Urinary bladder (tissue), 4 donors: ENCODE measurements at places on chromosomes 12 and 14.

- DNase-seq, result no peak
These were observed 179.6 kb upstream of the DIO2 start for GRCh38 chr14:80390906-80391305.

- DNase-seq, result no peak
These were observed 5.6 kb downstream of the DACT1 start for GRCh38 chr14:58643366-58643765.

DNA sequence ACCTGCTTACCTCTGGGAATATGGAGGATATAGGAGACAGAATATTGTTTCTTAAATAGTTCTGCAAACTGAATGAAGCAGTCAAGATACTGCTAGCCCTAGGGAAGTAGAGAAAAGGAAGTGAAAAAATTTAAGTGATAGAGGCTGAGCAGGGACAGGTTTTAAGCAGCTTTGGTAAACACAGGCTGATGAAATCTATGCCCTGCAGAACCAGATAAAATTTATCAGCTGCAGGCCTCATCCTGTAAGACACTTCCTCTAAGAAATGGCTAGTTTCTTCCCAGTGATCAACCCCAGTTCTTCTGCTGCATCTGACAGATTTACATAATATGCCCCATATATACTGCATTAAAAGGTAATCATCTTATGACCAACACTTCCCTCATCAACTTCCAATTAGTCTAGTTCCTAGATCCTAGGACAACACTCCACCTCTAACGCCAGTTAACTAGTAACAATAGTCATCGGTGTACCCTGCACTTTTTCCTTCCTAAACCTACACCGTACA lies 1.3 kb upstream of the ESYT1 start:
- no peak for DNase-seq

DNA sequence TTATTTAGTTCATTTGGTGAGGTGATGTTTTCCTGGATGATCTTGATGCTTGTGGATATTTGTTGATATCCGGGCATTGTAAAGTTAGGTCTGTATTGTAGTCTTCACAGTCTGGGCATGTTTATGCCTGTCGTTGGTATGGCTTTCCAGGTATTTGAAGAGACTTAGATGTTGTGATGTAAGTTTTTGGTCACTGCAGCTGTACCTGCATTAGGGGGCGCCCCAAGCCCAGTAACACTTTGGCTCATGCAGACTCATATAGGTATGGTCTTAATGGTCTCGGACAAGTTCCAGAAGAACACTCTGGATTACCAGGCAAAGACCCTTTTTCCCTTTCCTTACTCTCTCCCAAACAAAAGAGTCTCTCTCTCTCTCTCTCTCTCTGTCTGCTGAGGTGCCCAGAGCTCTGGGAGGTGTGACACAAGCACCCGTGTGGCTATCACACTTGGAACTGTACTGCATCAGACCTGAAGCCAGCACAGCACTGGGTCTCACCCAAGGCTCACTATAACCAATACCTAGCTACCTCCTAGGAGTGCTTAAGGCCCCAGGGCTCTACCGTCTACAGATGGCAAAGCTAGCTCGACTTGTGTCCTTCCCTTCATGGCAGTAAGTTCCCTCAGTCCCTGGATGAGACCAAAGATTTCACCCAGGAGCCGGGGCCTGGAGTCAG lies 425.8 kb upstream of the ATXN7L3B start:
- DNase-seq, result no peak

- DNase-seq, result peak; percentile 98
These were observed 2.8 kb upstream of the UBC start for GRCh38 chr12:124917135-124917840.

DNA sequence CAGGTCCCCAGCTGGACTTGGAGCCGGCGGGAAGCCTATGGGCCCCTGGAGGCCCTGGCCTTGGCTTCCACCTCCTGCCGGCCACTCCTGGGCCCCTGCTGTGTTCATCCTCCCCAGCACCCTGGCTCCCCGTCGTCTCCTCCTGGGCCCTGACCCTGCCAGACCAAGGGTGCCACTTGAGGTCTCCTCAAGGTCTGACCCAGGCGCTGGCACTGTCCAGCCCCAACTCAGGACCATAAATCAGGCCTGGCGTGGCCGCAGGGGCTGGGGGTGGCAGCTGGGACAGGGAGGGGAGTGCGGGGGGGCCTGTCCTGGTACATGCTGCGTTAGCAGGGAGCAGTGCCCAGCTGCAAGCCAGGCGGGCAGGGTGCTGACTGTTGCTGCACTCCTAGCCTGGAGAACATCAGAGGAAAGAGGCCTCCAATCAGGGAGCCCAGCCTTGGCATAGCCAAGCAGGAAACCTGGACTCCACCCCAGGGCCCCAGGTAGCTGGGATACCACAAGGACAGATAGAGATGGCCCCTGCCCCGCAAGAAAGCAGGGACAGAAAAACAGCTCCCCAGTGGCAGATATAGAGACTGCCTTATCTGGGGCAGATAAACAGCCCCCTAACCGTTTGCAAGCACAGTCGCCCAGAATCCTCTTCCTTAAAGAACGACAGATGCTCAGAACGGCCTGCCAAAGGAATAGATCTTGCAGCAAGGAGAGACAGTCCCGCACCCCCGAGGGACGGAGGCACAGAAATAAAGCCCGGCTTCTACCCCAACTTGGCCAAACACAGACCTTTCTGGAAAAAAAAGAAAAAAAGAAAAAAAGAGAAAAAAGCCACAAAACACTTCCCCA lies 6.5 kb upstream of the ATG101 start:
- DNase-seq, result no peak

GRCh38 chr12:57210461-57210860 lies 6.1 kb upstream of the NXPH4 start:
- DNase-seq, result no peak

DNA sequence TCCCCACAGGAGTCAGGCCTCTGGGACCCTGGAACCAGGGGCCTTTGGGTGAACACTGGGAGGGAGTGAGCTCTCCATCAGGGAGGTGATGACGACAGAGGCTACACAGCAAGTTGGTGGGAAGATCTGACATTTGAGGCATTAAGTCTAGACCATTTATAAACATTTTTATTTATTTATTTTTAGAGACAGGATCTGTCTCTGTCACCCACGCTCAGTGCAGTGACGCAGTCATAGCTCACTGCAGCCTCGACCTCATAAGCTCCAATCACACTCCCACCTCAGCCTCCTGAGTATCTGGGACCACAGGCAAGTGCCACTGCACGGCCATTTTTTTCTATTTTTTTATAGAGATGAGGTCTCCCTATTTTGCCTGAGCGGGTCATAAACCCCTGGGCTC lies 53.6 kb downstream of the TEAD4 start:
- no peak for DNase-seq

GRCh38 chr14:61894452-61895077 lies 132.3 kb downstream of the SNAPC1 start:
- no peak for DNase-seq

DNA sequence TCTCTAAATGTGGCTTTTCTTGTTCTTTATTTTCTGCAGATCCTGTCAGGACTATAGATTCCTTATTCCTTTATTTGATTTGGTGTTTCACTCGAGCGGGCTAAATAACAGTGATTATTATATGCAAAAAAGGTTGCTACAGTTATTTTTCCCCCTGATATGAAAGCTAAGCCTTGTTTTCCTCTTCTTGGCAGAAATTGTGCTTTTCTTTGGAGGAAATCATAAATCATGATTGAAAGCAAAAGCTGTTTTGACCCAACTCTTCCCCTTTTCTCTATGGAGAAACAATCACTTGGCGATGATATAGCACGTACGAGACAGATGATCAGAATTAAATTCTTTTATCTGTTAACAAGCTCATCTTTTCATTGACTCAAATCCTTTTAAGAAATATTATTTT lies 31.4 kb downstream of the PPFIBP1 start:
- no peak for DNase-seq

- DNase-seq, result no peak
These were observed 434.3 kb upstream of the TBX3 start for GRCh38 chr12:115118177-115118724.

DNA sequence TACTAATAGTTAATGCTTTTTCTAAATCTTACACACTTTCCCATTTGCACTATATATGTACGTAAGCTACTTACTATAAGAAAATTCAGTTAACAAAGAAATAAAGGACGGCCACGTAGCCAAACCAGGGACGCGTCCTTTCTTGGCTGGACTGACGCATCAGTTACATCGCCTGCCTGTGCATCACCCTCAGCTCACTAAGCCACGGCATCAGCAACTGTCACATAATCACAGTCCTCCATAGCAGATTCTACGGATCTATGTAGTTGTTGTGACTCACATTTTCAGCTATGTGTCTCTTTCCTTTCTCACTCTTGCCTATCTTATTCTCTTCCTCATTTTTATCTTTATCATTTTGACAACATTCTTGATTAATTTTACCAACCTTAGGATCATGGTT lies 38.1 kb upstream of the C12orf50 start:
- DNase-seq, result no peak

DNA sequence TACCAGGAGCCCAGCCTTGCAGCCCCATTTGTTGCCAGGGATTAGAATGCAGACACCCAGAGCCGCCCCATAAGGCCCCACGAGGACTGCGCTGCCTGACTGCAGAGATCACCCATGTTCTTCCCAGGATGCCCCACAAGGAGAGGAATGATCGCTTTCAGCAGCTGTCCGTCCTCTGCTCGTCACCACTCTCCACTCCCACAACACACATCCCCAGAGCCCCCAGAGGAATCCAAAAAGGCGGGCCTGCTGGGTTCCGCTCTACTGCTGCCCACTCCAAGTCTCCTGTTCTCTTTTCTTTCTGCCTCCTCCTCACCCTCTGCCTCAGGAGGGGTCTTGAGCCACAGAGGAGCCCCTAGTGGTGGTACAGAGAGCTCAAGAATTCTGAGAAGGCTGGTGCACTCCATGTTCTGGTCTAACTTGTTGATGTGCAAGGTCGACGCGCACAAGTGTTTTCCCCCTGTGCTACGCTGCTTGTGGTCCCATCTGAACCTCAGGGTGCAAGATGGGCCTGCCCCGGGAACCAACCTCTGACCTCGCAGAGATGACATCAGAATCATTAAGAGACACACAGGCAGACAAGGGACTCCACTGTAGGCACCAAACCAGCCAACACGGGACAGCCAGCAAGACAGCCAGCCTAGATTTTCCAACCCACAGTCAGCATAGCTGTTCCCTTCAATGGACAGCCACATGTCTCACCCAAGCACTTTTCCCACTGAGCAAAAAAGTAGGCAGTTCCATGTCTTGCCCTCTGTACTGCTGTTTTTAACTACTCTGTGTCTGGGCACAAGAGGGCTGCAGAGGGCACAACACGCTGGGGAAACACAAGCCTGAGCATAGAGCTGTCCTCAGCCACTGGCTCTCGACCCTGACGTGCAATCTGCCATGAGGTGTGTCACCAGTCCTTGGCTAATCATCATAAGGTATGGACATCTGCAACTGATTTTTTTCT lies 29.9 kb downstream of the PXN start:
- DNase-seq, result no peak

DNA sequence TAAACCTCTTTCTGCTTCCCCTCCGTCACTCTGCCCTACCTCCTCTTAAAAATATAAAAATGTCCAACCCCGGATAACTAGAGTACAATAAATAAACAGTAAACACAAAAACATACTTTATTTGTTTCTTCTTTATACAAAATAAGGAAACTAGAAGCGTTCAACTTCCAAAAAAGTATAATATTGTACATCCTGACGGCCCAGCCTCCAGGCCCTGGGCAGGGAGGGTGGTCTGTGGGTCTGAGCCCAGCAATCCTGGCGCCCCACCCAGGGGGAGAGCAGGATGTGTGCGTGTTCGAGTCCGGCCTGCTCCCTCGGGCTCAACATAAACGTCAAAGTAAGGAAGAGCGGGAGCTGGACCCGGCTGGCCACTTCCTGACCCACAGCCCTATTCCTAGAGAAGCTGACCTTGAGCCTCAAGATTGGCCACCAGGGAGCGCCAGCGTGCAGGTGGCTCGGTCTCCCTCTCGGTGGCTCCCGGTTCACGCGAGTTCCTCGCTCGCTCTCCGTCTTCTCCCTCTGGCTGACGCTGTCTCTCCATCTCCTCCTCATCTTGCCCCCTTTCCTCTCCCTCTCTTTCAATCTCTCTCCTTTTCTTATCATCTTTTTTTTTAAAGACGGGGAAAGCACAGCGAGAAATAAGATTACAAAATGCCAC lies 9.4 kb downstream of the LHX5 start:
- DNase-seq, result no peak

GRCh38 chr12:91434081-91434480 lies 251.5 kb upstream of the DCN start:
- DNase-seq, result no peak

DNA sequence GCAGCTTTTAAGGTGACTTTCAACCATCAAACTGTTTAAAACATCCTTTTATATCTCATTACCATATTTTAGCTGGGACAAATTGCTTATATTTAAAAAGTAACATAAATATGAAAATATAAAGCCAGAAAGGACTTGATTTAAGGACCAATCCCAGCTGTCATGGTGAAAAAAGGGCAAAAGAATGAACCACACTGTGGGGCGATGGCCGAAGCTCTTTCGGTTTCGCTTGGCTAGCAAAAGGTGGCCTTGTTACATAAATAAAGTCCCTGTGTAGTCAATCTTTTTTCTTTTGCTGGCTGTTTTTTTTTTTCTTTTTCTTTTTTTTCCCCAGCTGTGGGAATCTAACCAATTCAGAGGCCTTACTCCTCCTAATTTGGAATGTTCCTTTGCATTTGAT lies 50.9 kb downstream of the FBXO33 start:
- DNase-seq, result no peak

DNA sequence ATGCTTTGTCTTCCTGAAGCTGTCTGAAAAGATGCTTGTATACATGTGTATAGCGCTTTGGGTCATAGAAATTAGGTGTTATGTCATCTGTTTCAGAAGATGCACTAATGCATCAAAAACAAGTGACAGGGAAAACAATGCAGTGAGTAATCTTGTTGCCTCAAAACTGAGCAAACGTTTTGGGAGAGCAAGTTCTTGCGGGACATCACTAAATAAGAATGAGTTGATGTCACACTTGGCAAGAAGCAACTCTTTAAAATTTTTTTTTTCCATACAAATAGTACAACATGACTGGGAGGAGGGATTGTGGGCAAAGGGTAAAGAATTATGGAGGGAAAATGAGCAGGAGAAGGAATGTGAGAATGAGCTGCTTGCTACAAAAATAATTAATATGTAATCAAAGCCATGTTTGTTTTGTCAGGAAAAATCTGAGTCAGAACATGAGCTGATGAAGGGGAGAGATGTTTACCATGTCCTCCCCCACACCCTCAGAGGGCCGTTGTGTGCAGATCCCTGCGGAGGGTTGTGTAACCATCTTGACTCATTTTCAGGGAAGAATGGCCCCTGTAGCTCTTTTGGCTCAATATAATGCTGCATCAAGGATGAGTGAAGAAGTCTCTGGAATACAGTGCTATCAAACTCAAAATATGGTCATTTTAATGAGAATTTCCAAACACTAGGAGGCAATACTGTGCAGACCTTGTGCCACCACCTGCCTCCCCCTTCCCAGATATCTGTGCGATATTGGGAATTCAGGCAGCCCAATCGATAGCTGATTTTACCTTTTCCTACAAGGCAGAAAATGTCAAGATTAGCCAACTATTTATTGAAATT lies 41.4 kb downstream of the BORCS5 start:
- DNase-seq, result peak; percentile 26

- no peak for DNase-seq
These were observed 196.9 kb downstream of the BCL11B start for GRCh38 chr14:99075061-99075460.

- no peak for DNase-seq
These were observed 10.4 kb downstream of the CORO1C start for GRCh38 chr12:108720757-108721514.

- DNase-seq, result no peak
These were observed 67.3 kb upstream of the VRK1 start for GRCh38 chr14:96729889-96730288.

GRCh38 chr12:3544296-3544965 lies 53.4 kb downstream of the PRMT8 start:
- no peak for DNase-seq

- DNase-seq, result no peak
These were observed 964 bp upstream of the SERPINA4 start for GRCh38 chr14:94560291-94560665.

- peak; percentile 90 for DNase-seq
These were observed 1.2 kb downstream of the CRY1 start for GRCh38 chr12:107091989-107092641.
